ENCODE measurements at places on chromosomes 1 and 21.

- no peak for DNase-seq
These were observed 30.1 kb upstream of the EPS15 start for GRCh38 chr1:51549016-51549619.

- DNase-seq: no peak
These were observed 3.9 kb upstream of the CDC42 start for GRCh38 chr1:22048351-22049192.

DNA sequence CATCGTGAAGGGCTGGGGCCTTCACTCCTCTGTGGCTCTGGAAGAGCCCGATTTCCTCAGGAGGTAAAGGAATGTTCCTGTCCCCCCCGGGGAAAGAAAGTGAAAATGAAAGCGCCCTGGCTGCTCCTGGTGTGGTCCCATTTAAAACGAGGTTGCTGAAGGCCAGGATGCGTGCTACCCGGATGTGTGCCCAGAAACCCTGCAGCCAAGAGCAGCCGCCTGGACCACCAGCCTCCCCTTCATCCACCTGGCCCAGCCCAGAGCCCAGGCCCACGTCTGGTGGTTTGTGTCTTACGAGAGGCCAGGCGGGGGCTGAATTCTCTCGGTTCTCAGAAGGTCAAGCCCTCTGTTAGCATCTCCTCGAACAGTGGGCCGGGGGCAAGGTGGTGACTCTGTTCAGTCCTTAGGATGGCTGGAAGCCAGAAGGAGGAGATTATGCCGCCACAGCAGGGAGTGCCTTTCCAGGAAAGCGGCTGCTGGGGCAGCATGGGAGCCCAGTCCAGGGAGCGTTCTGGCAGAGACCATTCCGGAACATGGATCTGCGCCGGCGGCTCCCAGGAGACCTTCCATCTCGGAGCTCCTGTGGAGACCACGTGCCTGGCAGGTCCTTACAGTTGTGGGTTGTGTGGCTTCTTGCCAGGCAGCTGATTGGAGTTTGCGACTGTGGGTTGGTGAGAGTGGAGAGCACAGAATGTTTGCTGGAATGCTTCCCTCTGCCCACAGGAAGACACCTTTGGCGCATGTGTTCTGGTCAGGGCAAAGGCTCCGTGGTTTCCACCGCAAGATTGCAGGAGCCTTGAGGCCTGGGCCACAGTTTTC is 1.4 kb downstream of the GUK1 start:
- DNase-seq: no peak

GRCh38 chr1:234980645-234981396 is 147.8 kb downstream of the TOMM20 start:
- peak; percentile 35 for DNase-seq

Data from activated CD8-positive, alpha-beta memory T cell treated with anti-CD3 and anti-CD28 coated beads for 1 hour (primary cell).